MG63 (cell line): ENCODE measurements at places on chromosomes 13 and 19. TPM values are rescaled to one million over a fixed set of nuclear protein-coding genes. Genes with fewer than 3 reads are reported as not detected.

The DACH1 gene
- total RNA-seq = not detected in 2 replicates

The FUT6 gene
- not detected in 2 replicates for total RNA-seq

The PPM1N gene
- total RNA-seq = 6.6 TPM in 1 of 2 replicates, not detected in the other

The IFI30 gene
- total RNA-seq = 1.0 TPM in 1 of 2 replicates, not detected in the other

The AMER2 gene
- total RNA-seq = not detected in 2 replicates

The ATP8A2 gene
- total RNA-seq = not detected in 2 replicates

The TMEM143 gene
- 3.4 and 5.1 TPM in 2 replicates for total RNA-seq
